ENCODE measurements at places on chromosomes 13 and 19.

- no peak for DNase-seq
Measured at GRCh38 chr13:68428292-68428691, 1198.2 kb upstream of the PCDH9 start.

DNA sequence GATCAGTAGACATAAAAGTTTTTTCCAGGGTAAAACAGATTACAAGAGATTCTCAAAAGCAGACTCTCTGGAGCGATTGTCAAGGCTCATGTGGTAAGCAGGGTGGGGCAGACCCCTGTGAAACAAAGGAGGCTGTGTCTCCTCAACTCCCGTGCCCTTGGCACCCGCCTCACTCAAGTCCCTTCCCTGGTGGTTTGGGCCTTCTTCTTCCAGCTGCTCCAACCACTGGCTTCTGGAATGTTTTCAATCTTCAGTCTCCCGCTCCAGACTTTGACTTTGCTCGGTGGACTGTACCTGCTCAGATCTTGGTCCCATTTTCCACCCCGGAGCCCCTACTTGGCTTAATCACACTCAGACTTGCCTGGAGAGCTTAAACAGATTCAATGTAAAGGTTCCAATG is 74.8 kb upstream of the STK24 start:
- DNase-seq, result no peak

DNA sequence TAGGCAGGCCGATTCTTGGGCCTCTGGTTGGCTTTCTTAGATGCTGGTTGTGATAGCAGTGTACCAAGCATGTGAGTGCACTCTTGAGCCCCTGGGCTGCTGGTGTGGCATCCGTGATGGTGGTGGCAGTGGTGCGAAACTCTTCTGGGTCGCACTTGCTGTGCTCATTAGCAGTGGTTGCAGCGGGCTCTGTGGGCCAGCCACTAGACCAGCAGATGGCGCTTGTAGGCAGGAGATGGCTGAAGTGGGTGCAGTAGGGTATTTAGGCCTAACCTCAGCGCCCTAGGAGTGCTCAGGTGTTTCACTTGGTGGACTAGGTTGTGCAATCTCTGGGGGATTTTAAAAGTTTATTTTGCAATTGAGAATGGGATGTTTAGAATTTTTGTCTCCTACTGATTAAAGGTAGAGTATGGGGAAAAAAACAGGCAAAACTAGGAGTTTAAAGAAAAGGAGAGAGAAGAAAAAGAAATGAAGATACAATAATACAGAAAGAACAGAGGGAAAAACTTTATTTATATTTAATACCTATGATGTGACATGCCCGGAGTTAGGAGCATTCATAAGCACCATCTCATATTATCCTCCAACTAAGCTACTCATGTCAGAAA is 4.3 kb upstream of the ZNF17 start:
- peak; percentile 78 for DNase-seq

DNA sequence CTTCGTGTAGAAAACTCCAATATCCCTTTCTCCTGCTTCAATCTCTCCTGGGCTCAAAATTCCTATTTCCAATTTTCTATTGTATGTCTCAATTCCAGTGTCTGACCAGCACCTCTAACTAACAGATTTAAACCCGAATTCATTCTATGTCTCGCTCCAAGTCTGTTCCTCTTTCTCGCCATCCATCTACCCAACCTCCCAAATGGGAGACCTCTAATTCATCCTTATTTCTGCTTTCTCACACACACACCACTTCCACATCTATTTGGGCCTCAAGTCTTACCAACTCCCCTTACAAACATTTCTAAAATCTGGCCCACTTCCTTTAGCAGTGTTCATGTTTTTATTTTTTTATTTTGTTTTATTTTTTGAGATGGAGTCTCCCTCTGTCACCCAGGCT is 53.3 kb downstream of the MBD3L2B start:
- DNase-seq, result no peak

DNA sequence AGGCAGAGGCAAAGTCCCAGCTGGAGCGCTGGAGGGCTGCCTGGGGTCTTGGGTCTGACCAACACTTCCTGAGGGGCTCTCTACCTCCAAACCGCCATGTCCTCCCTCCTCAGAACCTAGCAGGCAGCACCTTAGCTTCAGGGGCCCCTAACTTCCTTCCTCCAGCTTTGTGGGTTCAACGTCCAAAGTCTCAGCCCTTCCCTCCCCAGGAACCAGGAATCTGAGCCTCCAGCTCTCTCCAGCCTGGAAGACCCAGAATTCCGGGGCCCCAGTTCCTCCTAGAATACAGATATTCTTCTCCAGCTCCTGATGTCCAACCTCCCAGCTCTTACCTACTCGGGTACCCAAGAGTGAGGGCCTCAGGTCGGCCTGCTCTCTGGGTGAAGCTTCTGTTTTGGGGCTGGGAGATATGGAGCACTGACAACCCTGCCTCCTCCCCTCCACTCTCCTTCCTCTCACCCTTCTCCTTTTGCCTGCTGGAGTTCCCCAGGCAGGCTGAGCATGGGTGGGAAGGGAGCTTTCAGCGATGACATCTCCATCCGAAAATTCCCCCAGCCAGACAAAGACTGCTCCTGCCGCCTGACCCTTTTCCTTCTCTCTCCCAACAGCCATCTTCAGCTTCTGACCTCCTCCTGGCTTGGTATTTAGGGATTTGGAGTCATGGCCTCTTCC is 3.5 kb downstream of the TMEM150B start:
- DNase-seq, result no peak
